ENCODE measurements at places on chromosomes 2 and 18.

DNA sequence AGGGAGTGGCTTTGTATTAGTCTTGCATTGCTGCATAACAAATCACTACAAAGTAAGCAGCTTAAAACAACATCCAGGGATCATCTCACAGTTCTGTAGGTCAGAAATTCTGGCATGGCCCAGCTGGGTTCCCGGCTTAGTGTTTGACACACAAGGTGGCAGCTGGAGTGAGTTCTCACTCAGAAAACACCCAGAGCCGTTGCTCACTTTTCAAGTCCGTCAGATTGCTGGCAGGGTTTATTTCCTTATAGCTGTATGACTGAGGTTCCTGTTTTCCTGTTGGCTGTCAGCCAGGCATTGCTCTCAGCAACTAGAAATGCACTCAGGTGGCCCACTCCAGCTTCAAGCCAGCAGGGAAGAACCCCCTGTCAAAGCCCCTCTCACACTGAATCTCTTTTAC lies 324.1 kb downstream of the CCDC178 start:
- peak; percentile 21 for DNase-seq

DNA sequence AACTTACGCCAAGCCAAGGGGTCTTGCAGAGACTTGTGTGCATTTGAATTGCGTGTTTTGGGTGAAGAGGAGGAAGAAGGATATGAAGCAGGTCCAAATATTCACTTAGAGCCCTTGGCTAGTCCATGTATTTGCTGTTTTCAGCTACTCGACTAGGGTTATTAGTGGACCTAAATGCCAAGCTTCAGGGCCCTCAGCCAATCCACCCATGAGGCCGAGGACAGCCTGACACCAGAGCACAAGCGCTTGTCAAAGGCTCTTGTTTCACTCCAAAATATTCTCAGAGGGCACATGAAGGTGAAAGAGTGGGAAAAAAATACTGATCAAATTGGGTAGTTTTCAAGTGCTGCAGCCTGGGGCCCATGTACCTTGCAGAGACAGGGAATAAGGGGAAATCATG lies 174.8 kb upstream of the ACAA2 start:
- no peak for DNase-seq

DNA sequence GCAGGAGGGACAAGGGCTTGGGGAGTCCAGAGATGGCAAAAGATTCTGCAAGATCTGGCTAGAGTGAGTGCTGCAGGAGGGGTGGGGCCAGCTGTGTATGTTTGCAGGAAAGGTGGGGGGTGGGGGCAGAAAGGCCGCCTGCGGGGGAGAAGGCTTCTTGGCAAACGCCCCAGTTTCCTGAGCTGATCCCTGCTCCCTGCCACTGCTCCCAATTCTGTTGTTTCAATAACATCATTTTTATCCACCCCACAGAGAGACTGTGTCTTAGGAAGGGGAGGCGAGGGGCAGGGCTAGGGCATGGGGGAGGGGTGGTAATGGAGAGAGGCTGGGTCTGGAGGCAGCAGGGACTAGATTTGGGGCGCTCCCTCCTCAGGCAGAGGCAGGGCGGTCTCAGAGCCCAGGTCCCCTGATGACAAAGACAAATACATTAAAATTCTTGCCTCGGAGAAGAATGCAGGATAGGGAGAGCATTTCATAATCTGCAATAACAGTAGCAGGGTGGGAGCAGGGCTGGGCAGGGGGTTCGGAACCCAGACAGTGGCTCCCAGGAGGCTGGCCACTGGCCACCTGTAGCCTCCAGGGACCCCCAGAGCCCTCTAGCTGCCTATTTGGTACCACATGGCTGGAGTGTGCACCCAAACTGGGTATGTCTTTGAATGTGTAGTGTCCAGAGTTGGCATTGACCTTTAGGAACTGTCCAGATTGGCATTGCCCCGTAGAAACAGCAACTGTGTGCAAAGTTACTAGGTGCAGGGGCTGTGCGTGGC lies 2.1 kb upstream of the WNT6 start:
- DNase-seq, result no peak

- DNase-seq, result no peak
Observed at GRCh38 chr2:160651416-160652200, 158.0 kb upstream of the RBMS1 start.

- DNase-seq, result no peak
Observed at GRCh38 chr2:174967691-174968260, 37.4 kb downstream of the CHN1 start.

GRCh38 chr2:45585267-45585861 lies 25.7 kb downstream of the SRBD1 start:
- DNase-seq, result peak; percentile 40

- DNase-seq, result no peak
Observed at GRCh38 chr2:76668279-76668678, 853.9 kb downstream of the LRRTM4 start.
